ENCODE measurements at places on chromosomes 12 and 14. TPM values are rescaled to one million over a fixed set of nuclear protein-coding genes. Genes with fewer than 3 reads are reported as not detected.

KRT79 gene
- total RNA-seq: 0.58 TPM

CLEC4A gene
- total RNA-seq: 21.1 TPM

LTBP2 gene
- total RNA-seq: 69.2 TPM

INSM2 gene
- not detected for total RNA-seq

GRCh38 chr12:74599932-74600331 lies 62.3 kb downstream of the ATXN7L3B start:
- no peak for DNase-seq

- no peak for DNase-seq
These were observed 53.6 kb downstream of the TPCN1 start for GRCh38 chr12:113274848-113275247.

DNA sequence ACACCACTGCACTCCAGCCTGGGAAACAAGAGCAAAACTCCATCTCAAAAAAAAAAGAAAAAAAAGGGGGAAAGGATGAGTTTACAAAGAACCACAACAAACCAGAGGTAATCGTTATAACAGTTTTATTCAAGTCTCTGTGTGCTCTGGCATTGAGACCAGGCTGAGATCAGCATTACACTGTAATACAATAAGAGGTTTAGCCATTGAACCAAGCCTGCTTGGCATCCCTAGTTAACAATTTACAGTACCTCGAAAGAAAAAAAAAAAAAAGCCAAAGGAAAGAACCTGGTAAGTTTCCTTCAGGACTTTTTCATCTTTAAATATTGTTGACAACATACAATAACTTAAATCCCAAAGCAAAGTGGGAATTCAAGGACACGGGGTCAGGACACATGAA lies 80.7 kb downstream of the TTC9 start:
- no peak for DNase-seq

DNA sequence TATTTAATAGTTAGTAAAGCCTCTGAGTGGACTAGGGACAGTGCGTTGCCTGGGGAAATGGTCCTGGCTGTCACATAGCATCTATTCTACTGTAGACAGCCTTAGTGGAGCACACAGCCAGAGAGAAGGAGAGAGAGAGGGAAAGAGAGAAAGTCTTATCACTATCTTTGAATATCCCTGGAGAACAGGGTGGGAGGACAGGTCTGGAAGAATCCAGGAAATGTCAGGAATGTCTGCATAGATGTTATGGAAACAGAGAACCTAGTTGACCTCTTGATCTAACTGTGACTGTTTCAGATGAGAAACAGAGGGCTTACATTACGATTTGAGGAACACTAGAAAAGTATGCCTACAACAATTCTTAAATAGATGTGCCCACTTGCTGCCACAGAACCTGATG lies 92.8 kb downstream of the SLC15A5 start:
- no peak for DNase-seq

DNA sequence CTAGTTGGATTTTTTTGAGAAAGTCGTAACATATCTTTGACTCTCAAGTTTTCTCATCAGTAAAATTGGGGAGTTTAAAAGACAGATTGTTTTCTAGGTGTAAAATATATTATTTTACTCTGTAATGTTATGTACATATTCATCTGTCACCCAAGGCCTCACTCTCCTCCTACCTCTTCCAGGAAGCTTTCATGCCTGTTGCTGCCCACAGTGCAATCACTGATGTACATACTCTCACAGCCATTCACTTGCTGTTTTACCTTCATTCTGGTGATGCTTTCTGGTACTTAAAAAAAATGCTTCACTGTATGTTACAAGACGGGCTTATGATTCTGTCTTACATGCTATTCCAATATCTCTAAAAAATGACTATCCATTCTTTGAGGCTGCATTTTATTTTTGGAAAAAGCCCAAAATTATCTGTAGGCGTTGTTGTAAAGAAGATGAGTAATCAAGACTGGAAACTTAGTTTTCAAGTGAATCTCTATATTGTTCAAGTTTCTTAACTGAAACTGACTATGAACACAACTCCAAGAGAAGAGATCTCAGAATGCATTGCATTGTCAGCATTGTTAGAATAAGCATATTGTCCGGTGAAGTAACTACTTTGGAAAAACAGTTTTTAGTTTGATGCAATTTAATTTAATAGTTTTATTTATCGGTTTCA lies 82.5 kb downstream of the LMO3 start:
- no peak for DNase-seq

DNA sequence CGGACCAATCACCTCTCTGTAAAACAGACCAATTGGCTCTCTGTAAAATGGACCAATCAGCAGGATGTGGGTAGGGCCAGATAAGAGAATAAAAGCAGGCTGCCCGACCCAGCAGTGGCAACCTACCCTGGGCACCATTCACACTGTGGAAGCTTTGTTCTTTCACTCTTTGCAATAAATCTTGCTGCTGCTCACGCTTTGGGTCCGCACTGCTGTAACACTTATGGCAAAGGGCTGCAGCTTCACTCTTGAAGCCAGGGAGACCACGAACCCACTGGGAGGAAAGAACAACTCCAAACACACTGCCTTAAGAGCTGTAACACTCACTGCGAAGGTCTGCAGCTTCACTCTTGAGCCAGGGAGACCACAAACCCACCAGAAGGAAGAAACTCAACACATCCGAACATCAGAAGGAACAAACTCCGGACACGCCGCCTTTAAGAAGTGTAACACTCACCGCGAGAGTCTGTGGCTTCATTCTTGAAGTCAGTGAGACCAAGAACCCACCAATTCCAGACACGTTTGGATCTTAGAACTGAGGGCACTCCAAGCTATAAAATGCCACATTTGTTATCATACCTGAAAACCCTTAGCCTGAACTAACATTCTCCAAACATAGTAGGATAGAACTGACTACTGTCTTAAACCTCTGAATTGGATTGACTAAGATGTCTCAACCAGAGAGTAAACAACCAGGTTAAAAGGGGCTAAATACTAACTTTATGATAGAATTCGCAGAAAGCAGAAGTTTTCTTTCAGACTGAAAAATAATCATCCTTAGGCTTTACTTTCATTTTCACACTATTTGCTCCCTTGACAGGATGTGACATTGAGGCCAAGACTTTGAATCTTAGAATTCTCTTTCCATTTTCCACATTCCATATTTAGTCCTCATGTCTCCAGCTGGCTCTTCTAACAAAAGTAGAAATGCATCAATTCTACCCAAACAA lies 33.6 kb downstream of the CDKL1 start:
- DNase-seq: no peak
